ENCODE measurements at places on chromosomes 4 and X.

- DNase-seq = no peak
Measured at GRCh38 chr4:137694138-137694537, 161.8 kb upstream of the PCDH18 start.

DNA sequence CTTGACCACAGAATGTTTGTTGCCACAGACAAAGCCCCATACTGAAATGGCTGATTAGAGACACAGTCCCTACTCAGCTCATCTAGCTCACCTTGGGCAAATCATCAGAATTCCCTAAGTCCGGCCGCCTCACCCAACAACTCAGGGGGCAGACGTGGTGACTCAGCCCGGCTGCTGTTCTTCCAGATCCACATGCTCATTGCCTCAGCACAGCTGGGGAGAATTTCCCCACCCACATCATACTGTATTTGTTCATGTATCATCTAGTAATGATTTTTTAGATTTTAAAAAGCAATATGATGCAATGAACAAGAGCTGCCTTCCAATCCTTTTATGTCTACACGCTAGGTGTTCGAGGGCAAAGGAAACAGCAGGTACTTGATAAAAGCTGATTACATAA, 333.8 kb upstream of the TENM3 start:
- DNase-seq = no peak

GRCh38 chrX:69069086-69069445, 96.2 kb downstream of the PJA1 start:
- DNase-seq = no peak

- no peak for DNase-seq
Measured at GRCh38 chr4:16692961-16693506, 205.4 kb downstream of the LDB2 start.

- DNase-seq = peak; percentile 42
Measured at GRCh38 chr4:8117278-8117682, 41.3 kb downstream of the ABLIM2 start.

GRCh38 chr4:83219344-83220331, 65.0 kb downstream of the COQ2 start:
- DNase-seq = peak; percentile 58

DNA sequence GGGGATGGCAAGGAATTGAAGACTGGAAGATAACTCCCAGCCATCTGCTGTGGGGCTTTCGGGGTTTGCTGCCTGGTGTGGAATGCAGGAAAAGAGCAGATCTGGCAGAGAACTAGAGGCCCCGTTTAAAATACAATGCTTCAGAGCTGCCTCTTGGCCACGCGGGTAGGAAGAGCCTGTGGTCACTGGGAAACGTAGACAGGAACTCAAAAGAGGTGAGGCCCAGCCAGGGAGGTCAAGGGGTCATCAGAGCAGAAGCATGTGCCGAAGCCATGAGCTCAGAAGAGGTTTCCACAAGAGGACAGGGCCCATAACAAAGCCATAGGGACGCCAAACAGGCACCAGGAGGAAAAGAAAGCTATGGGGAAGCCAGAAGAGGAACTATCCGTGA, 14.5 kb upstream of the STS start:
- DNase-seq = no peak

Data from stimulated activated CD4-positive, alpha-beta T cell treated with anti-CD3 and anti-CD28 coated beads, Interleukin-12 subunit alpha, Interleukin-12 subunit beta, amount 100 ng/mL, for 48 hours (primary cell).